ENCODE measurements at places on chromosomes 6 and 20.

DNA sequence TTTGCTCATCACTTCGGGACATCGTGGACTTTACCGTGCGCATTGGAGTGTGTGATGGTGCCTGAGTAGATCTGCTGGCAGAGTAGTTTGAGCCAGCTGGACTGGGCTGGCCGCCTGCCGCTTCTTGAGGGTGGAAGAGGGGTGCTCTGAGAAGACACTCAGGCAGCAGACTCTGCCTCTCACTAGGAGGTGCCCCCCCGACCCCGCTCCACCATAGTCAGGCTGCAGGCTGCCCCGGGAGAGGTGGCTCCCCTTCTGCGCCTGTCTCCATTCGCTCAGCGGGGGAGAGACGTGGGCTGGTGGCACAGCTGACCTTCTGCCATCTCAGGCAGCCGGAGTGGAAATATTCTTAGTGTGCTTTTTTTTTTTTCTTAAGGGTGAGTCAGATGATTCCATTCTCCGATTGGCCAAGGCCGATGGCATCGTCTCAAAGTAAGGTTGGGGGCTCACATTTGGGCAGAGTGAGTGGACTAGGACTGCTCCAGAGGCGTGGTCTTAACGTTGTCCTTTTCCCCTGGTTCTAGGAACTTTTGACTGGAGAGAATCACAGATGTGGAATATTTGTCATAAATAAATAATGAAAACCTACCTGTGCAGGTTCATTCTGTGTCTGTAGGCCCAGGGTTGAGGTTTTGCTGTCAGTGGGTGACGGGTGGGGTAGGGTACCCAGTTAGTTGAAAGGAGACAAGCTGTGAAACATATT, 1.2 kb downstream of the RPS21 start:
- no peak for DNase-seq

DNA sequence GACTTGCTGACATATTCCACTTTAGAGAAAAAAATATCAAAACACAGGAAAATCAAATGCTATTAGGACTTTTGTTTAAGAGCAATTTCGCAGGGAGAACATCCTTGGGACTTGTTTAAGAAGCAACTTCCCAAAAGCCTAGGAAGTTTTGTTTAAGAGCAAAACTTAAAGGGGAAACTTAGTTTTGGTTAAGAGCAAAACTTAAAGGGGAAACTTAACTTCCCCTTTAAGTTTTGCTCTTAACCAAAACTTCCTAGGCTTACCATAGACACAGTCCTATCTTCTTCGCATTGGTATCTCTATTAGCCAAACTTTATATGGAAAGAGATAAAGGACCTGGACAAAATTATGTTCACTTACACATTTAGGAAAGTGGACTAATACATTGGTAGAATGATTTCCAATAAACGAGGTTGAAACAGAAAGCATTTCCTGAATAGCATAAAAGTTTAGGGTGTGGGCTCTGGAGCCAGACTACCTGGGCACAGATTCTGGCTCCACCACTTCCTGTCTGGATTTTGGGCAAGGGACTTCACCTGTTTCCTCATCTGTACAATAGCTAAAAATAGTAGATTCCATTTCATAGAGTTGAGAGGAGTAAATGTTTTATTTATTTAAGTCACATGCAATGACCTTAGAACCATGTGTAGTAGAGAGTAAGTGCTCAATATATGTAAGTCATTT, 15.7 kb downstream of the PAQR8 start:
- DNase-seq, result no peak

GRCh38 chr6:5506149-5506548, 244.8 kb downstream of the FARS2 start:
- no peak for DNase-seq

DNA sequence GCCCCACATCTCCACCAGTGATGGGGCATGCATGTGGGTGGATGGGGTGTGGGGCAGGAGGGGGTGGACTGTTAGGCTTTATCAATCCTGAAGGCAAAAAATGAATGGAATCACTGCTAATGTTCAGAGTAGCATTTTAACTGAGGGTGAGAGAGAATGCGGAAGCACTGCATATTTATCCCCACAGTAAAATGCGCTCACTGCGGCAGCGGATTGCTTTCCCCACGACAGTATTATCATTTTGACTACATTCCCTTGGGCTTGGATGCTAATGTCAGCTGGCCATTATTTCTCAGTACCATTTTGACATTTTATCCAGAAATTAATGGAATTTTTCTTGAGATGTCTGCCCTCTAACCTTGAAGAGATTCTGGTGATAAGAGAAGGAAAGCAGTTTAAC, 13.4 kb downstream of the ALDH8A1 start:
- DNase-seq, result no peak

GRCh38 chr6:106724848-106725247, 95.5 kb downstream of the QRSL1 start:
- no peak for DNase-seq

DNA sequence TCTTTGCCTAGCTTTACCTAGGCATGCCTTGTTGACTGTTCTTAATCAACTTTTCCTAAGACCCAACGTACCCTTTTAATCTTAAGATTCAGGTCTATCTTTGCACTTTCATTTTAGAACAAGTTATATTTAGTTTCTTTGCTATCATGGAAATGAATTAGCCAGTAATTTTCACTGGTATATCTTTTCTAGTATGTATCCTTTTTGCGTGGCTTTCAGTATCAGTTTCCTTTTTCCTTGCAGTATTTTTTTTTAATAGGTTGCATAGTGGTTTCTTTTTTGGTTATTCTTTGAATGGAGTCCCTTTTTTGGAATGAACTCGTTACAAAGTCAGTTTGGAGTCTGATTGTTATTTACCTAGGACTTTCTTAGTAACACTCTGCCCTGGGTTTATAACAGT, 7.3 kb downstream of the ANKEF1 start:
- no peak for DNase-seq

DNA sequence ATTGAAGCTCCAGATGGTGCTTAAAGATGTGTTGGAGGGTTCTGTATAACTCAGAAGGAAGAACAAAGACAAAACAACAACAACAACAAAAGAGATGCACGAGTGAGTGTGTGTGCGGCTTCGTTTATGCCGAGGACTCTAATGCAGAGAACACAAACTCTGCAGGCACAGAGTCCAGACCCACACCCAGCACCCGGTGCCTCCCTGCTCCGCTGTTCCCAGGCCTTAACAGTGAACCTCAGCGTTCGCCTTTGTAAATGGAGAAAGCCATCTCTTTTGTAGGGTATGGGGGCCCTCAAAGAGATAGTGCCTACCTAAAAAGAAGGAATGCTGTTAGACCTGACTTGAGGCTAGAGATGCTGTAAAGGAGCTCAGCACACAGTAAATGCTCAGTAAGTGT, 243.3 kb downstream of the ERMARD start:
- no peak for DNase-seq

GRCh38 chr6:127854009-127854408, 46.8 kb downstream of the THEMIS start:
- no peak for DNase-seq

- no peak for DNase-seq
These were observed 176.0 kb upstream of the NT5E start for GRCh38 chr6:85273870-85274269.

- no peak for DNase-seq
These were observed 2.0 kb downstream of the YWHAB start for GRCh38 chr20:44887466-44887865.

DNA sequence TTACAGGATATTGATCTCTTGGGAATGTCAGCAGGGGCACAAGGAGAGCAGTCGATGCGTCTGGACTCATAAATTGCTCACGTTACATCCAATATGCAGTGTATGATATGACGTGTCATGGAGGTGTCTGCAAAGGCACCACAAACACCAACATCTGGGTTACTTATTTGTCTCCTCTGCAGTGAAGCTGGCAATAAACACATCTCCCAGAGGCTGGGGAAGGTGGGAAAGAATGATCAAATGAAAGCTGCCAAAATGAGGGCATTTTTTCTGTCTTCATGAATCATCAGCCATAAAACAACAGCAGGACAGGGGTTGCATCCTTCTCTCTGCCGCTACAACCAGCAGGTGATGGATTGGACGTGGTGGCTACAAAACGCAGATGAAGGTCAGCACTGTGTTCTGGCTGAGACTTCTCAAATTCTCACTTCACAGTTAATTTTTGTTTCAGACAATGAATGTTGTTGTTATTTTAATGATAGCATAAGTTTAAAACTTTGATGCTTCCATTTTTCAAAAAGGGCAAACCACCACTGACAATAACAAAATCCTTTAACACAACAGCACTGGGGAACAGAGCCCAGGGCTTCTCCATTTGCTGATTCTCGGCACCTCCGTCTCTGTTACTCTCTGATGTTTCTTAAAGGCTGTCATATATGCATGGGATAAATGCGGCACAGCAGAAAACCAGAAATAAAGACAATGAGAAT, 47.5 kb downstream of the ERMARD start:
- DNase-seq, result no peak

GRCh38 chr6:165298402-165298801, 11.0 kb downstream of the C6orf118 start:
- DNase-seq, result no peak

- DNase-seq, result no peak
These were observed 142.4 kb downstream of the LRFN2 start for GRCh38 chr6:40444811-40445210.

- no peak for DNase-seq
These were observed 48.6 kb downstream of the PSMB1 start for GRCh38 chr6:170504479-170504878.

All from hematopoietic multipotent progenitor cell treated with erythropoietin and hydrocortisone succinate and interleukin-3 and kit ligand, for 15 days (in vitro differentiated cells).